ENCODE measurements at places on chromosomes 1 and 21.

GRCh38 chr1:2050461-2050792 lies 216 bp downstream of the PRKCZ start:
- peak; percentile 52 for DNase-seq

DNA sequence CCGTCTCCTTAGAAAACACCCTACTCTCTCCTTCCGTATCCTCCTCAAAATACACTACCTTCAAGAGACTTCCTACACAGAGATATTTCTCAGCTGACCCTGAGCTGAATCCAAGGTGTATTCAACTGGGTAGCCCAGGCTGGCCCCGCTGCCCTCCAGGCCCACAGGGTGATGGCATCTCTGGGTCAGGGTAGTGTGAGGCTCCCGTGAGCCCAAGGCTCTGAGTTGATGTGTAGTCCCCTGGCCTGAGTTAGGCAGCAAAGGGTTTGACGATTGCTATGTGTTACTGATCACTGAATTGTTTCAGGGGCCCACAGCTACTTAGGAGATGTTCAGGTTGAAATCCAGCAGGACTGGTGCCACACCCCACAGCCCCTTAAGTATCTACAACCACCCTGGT lies 6.7 kb downstream of the INAVA start:
- DNase-seq: no peak

DNA sequence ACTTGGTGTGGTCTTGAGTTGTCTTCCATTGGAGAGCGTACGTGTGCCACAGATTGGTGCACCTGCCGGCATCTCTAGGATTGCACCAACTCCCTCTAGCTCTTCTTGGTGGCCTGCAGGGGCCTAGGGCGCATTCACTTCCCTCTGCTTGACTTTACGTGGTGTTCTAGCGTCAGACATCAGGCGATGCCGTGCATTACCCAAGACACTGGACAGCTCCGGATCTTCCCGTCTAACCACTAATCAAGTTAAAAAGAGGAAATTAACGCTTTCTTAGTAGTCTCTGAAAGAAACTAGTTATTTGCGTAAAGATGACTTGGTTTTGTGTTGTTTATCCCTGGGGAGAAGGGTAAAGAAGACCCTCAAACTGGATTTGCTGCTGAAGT lies 510 bp upstream of the IL10RB start:
- DNase-seq: peak; percentile 50

GRCh38 chr1:230784163-230784562 lies 37.0 kb downstream of the CAPN9 start:
- DNase-seq: no peak

GRCh38 chr1:218468711-218469110 lies 123.6 kb downstream of the TGFB2 start:
- no peak for DNase-seq

DNA sequence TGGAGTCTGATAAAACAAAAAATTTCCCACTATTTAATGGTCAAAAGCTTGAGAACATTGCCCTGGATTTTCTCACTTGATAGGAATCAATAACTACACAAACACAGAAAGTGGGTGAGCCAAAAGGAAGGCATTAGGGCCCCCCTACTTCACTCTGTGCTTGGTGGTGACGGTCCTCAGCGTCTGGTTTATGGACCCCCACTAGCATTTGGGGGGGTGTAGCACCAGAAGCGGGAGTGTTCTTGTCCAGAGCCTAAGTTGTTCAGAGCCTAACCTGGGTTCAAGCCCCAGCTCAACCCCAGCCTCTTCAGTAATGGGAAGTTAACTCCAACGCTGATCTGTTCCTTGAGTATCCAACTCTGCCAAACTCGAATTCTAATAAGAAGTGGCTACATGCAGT lies 33.1 kb downstream of the STPG1 start:
- DNase-seq: no peak

GRCh38 chr1:224454402-224455055 lies 19.9 kb upstream of the WDR26 start:
- DNase-seq: no peak

- DNase-seq: no peak
Measured at GRCh38 chr1:186218654-186219352, 156.2 kb downstream of the TPR start.

DNA sequence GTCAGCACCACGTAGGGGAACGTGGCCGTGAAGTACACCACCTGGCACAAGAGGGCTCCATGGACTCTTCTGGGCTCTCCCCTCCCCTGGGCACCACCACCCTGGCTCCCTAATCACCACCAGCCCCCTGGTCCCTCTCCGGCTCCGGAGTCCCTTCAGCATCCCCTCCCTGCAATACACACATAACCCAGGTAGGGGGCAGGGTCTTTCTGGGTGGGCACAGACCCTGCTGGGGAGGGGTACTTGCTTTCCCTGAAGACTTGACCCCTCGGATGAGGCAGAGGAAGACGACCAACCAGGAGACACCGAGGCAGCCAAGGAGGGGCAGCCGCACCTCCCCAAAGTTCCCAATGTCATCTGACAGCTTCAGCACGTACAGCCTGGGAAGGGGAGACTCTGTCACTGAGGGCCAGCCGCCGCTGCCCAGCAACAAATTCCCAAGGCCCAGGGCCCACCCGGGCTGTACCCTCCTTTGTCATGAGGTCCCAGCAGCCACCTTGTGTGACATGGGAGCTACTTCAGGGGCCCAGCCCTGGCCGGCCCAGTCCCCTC lies 11.3 kb downstream of the CCDC24 start:
- no peak for DNase-seq

GRCh38 chr1:223067914-223068313 lies 75.1 kb downstream of the TLR5 start:
- DNase-seq: no peak

DNA sequence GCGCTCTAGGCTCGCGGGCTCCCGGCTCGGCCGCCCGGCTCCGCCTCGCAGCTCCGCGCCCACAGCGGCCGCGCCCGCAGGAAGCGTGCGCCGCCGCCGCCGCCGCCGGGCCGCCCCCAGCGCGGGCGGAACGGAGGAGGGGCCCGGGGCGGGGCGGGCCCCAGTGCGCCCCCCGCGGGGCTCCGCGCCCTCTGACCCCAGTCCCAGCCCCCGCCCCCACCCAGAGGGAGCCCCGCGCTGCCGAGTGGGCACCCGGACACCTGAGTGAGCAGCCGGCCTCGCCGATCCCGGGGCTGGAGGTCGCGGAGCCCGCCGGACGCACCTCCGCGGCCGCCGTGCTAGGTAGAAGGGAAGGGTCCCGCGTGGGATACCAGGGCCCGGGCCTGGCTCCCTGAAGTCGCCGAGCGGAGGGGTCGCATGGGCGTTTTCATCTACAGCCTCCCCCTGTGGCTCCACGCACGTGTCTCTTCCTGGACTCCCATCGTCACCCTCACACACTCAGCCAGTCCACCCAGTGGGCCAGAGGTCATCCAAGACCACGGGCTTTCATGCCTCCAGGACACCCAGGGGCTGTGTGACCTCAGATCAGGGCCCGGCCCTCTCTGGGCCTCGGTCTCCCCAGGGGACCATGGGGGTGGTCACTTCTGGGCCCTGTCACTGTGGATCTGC lies at the start of gene SDC3:
Gene SDC3, minus strand, starts transcription at position 63 of the 669 bp plus-strand sequence. CDS start 172 bp downstream, outside the sequence.
- no peak for DNase-seq

- DNase-seq: peak; percentile 4
Measured at GRCh38 chr1:81582467-81582986, 218.2 kb upstream of the ADGRL2 start.

DNA sequence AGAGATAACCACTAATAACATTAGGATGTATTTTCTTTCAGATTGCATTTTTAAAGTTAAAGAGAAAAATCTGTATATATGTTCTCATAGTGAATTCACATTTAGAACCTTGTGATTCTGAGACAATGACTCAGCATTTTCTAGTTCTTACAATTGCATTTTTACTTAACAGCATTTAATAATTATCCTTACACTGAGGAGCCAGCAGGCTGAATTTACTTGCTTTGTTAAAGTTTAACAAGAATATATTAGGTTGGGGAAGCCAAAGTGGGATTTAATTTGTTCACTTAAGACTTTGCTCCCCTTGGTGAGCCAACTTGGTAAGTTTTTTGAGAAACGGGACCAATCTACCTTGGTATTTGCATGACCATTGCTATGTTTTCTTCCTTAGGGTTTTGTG lies 4.5 kb downstream of the PATJ start:
- DNase-seq: no peak

DNA sequence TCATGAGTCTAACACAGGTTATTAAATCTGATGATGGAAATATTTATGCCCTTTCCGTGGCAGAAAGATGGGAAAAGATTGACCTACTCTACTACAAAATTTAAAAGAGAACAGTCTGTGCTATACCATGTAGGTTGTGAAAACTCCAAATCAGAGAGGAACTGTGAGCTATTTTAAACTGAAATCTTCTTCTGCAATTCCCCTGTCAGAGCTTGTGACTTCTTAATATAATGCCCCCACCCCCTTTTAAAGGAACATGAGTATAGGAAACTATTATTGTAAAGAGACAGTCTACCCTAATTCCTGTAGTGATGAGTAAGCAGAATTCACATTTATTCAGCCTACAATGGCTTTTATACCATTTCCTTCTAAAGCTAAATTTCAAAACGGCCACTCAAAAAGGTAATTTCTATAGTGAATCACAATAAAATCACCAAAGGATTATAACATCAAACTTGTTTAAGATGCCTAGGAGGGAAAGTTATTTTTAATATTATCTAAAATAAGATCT lies 11.7 kb downstream of the DSCAM start:
- DNase-seq: no peak

- peak; percentile 64 for DNase-seq
Measured at GRCh38 chr1:224615861-224616755, at the start of gene CNIH3. Gene CNIH3 (plus strand): TSS chr1:224616317. CDS start chr1:224617175, 858 bp downstream.

DNA sequence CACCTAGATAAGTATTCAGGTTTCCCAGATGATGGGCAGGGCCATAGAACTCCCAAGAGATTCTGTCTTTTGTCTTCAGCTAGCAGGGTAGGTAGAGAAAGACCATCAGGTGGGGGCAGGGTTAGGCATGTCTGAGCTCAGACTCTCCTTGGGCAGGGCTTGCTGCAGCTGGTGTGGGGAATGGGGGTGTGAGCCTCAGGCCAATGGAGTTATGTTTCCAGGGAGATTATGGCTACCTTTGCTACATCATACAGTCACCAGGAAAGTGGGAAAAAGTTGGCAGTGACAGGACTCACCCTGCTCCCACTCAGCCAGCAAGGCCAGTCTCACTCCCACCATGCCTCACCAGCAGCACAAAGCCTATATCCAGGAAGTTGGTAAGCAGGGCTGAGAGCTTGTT lies 77.8 kb downstream of the DRAM2 start:
- no peak for DNase-seq

DNA sequence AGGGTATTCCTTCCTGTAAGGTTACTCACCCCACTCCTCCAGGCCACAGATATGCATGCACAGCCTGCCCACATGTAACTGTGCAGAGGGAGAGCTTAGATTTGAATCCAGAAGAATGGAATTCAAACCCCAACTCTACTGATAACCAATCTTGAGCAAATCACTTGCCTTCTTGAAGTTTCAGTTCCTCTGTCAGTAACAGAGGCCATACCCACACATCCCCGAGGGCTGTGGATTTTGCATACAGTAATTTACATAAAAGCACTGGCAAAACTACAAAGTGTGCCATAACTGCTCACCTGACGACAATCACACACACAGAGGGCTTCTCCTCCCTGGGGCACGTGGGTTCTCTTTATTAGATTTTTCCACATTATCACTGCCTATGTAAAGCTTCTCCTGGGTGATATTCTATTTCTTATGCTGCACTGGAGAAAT lies 18.6 kb downstream of the CD247 start:
- peak; percentile 70 for DNase-seq

- no peak for DNase-seq
Measured at GRCh38 chr1:154867841-154868605, 2.1 kb downstream of the KCNN3 start.

DNA sequence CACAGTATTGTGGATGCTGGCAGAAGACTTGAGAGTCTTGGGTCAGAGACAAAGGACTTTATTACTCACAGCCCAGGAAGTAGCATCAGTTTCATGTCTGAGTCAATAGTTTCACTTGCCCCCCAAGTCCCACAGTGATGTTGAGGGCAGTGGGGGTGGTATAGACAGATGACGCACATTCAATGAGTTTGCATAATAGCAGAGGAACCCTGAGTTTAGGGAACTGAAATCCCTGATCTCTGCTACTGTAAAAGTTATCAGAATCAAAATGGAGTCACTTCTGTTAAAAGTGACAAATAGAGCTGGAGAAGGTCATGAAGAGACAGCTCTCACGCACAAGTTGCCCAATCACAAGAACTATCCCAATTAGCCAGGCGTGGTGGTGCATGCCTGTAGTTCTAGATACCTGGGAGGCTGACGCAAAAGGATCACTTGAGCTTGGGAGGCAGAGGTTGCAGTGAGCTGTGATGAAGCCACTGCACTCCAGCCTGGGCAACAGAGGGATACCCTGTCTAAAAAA lies 11.5 kb upstream of the HCRTR1 start:
- peak; percentile 79 for DNase-seq

- no peak for DNase-seq
Measured at GRCh38 chr1:41101076-41101475, 79.6 kb upstream of the SLFNL1 start.

DNA sequence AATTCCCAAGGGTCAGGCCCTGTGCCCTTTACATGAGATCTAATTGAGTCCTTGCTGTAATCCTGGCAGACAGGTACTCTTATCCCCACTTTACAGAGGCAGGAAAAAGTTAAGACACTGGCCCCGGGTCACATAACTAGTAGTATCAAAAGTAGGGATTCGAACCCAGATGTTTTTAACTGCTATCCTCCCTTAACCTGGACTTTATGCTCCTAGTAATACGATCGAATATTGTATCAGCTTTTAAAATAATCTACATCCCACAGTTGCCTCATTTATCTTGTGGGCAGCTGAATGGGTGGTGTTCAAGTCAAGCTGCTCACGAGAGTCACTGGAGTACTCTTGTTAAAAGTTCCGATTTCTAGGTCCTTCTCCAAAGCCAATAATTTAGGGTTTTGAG lies 25.5 kb upstream of the TMEM51 start:
- DNase-seq: no peak

- no peak for DNase-seq
Measured at GRCh38 chr1:229218612-229219025, 52.3 kb upstream of the RAB4A start.

- DNase-seq: no peak
Measured at GRCh38 chr1:219945795-219946194, 17.4 kb upstream of the SLC30A10 start.

GRCh38 chr1:215554865-215555264 lies 12.2 kb upstream of the KCTD3 start:
- DNase-seq: no peak

- DNase-seq: no peak
Measured at GRCh38 chr1:60942896-60943638, 139.3 kb upstream of the NFIA start.

DNA sequence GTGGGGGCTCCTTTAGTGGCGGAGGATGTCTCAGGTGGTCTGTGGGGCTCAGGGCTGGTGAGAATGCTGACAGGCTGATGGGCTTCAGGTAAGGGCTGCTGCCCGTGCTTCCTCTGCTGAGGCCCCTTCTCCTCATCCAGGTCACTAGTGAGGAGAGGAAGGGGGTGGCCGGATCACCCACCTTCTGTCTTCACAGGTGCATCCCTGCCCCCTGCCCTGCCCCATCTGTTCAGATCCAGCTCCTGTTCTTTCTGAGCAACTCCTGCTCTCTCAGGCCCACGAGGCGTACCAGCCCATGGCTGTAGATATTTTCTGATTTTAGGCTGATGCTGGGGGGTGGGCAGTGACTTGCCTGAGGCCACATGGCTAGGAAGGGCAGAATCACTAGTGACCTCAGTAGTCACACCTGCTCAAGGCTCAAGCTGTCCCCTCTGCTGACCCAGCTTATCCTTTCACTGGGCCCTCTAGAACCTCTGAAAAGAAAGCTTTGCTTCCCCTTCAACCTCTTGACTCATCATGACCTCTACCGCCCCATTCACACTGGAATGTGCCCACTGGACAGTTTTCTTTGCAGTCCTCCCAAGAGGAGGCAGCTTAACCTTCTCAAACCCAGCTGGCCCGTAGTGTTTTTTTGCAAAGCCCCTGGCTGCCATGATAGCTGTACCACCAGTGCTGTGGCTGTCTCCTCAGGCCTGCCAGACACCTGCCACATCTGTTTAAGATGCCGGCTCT lies 14.8 kb downstream of the DCST2 start:
- DNase-seq: no peak

Measured in activated CD8-positive, alpha-beta T cell treated with anti-CD3 and anti-CD28 coated beads for 36 hours (primary cell).